H4 (cell line): ENCODE measurements at places on chromosomes 3 and 15. TPM values are rescaled to one million over a fixed set of nuclear protein-coding genes. Genes with fewer than 3 reads are reported as not detected.

DNA sequence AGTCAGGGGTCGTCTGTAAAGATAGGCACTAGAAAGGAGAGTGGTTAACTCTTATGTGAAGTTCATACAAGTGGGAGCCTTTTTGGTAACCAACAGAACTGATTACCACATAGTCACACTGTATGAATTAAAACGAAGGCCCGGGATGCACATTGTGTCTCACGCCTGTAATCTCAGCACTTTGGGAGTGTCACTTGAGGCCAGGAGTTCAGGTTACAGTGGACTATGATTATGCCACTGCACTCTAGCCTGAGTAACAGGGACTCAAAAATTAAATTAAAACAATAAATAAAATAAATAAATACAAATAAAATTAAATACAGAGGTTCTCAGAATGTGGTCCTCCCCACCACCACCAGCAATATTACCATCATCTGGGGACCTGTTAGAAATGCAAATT lies 467 bp downstream of the DNAAF4 start:
- no peak for DNase-seq

The KLHL40 gene
- total RNA-seq, result not detected in 2 replicates

The SLC27A2 gene
- not detected in 2 replicates for total RNA-seq

The TM4SF1 gene
- total RNA-seq, result 152 and 153 TPM in 2 replicates

DNA sequence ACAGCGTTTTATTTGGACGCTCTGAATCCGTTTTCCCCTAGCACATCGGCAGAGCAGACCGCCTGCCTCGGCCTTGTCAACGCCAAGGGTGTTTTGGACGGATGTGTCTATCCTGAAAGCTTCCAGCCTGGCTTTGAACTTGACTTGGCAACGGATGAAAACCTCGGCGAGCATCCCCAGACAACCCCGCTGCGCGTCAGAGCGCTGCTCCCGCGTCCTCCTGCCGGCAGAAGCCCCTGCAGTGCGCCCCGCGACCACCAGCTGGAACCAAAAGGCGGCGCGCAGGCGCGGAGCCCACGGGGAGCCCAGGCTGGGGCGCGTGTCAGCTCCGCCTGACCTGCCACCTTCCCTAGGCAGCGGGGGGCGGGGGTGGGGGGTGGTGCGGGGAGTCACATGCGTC lies 26.2 kb upstream of the ARL8B start:
- DNase-seq, result no peak

The GNAT1 gene
- not detected in 2 replicates for total RNA-seq

GRCh38 chr15:38860253-38860652 lies 295.6 kb upstream of the RASGRP1 start:
- no peak for DNase-seq

DNA sequence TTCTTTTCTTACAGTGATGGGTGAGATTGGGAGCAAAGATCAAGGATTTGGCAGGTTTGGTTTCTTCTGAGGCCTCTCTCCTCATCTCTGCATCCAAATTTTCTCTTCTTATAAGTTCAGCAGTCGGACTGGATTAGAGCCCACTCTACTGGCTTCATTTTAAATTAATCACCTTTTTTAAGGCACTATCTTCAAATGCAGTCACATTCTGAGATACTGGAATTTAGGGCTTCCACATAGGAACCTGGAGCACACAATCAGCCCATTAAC lies 56.5 kb upstream of the PLSCR4 start:
- no peak for DNase-seq

DNA sequence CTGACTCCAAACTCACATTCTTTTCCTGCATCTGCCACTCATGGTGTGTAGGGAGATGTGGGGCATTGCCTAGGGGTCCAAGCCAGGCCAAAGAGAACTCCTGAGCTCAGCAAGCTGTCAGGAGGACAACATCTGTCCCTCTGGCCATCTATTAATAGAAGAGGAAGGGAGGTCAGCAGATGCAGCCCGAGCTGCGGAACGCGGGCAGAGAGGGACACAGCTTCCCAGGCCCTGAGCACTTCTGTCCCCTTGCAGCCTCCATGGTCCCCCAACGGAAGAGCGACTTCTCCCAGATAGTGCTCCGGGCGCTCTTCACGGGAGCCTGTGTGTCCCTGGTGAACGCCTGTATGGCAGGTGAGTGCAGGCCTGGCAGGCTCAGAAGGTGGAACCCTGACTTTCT lies 37.3 kb upstream of the PDE8A start:
- no peak for DNase-seq

The IQCF6 gene
- not detected in 2 replicates for total RNA-seq

- no peak for DNase-seq
These were observed 133.3 kb downstream of the RPLP1 start for GRCh38 chr15:69585937-69586336.

The RBP2 gene
- not detected in 2 replicates for total RNA-seq

DNA sequence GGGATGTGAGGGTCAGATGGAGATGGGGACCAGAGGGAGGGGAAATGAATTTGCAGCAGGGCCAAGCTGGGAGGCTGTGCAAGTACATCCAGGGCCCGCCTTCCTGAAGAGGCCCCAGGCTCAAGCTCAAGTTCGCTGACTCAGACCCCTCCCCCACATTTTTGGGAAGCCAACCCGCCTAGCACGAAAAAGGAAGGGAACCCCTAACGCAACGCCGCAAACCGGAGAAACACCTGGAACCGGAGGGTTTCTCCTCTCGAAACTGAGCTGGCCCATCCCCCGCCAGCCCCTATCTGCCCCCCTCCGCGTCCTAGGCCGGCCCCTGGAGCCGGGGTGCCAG lies 624 bp downstream of the AP3B2 start:
- DNase-seq, result no peak

DNA sequence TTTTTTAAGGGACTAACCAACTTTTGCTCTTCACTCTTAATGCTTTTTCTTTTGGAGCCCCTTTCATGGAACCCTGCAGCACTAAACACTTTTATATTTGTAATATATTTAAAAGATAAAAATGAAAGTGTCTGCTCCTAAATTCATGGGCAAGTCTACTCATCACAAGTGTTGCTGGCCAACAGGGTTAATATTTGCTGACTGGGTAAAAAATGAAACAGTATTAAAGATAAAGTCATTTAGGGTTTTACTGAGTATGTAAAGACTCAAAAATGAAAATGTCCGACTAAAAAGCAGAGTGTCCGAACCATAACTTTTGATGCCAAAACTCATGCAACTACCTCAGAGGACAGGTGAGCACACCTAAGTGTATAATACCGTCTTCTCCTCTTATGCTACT lies 54.0 kb downstream of the MOBP start:
- no peak for DNase-seq

GRCh38 chr3:156764751-156765150 lies 61.4 kb upstream of the LEKR1 start:
- DNase-seq, result no peak

- DNase-seq, result no peak
These were observed 266.8 kb downstream of the TLE3 start for GRCh38 chr15:69830876-69831275.

The CIDEC gene
- not detected in 2 replicates for total RNA-seq

DNA sequence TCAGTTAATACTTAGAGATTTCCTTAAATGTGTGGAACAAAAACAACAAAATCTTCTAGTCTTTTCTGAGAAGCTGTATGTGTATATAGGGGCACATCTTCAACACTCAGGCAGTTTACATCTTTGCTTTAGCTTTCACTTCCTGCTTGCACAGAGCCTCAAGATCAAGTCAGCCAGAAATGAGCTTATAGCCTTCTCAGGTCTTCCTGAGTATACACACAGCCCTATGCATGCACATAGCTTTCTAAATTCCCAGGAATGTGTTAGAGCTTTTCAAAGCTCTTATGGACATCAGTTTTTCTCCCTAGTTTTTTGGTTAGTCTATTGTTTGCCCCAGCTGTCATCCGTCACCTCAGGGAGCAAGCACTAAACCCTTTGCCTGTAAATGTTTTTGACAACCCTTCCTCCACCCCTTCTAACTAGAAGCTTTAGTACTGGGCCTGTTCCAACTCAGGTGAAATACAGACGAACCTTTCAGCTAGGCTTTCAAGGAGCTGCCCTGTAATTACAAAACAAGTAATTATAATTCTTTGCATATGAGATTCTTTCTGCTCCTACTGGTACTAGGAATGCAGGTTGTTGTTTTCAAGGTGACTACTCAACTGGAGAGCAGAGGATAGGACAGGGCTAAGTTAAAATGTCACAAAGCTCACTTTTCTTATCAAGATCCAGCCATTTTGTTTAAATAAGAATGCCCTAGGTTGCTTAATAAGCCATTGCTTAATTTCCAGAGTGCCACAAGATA lies 22.6 kb upstream of the MTMR10 start:
- no peak for DNase-seq
